ENCODE measurements at places on chromosomes 11 and 22.

- no peak for DNase-seq
Observed at GRCh38 chr22:23119494-23120414, 22.0 kb downstream of the RSPH14 start.

DNA sequence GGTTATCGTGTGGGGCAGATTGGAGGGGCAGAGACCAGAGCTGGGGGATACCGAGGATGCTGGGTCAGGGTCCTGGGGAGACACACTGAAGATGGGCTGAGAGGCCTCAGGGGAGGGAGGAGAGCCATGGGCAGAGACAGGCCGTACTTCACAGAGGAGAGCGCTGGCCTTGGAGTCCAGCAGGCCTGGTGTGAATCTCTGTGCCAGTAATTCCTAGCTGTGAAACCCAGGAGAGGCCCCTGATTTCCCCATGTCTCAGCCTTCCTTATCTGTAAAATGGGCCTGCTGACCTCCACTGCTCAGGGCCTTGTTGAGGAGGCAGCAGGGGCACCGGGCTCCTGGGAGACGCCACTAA, 23.4 kb downstream of the CACNA1I start:
- no peak for DNase-seq

DNA sequence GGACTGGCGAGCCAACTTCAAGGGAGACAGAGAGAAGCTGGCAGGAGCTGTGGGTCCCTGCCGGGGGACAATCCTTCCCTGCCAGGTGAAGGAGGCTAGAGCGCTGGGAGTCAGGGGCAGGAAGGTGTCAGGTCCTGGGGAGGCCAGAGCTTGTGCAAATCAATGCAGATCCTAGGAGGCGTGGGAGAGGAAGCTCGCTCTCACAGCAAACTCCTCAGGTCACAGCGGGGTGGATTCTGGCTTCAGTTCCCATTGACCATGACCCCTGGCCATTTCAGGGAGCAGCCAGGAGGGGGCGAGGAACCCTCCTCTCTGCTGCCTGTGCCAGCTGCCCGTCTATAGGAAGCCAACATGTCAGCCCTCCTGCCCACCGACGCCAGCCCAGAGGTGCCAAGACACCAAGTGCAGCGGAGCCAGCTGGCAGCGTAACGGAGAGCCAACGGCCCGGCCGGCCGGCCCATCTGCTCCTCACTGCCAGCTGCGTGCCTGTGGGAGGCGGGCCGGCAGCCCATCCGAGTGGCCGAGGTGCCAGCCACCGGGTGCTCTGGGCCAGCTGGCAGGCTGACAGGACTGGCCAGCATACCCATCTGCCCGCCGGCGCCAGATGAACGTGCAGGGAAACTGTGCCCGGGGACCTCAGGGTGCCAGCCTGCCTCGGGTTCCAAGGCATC, 374.8 kb downstream of the MIAT start:
- DNase-seq = peak; percentile 77

DNA sequence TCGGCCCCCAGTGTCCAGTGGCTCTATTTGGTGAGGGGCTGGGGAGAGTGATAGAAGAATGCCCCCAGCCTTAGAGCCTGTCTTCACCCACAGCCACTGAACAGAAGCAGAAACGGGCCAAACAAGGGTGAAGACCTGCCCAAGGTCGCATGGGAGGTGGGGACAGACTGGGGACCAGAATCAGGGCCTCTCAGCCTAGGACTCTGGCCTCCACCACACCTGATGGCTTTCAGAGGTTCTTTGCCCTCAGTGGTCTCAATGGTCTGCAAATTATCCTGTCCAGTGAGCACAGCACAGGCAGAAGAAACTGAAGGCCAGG, 4.5 kb upstream of the MYRF start:
- no peak for DNase-seq

DNA sequence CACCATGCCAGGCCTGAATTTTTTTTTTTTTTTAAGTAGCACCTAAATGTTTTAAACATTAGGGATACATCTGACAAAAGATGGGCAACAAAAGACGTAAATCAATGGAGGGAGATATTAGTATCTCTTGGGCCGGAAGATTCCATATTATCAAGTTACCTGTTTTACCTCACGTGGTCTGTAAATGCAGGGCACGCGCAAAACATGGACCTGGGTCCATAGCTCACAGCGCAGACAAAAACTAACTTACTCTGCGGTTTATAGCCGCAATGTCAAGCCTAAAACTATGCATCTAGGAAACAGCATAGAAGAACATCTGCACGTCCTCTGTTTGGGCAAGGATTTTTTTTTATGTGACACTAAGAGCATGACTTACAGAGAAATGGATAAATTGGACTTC, 31.5 kb upstream of the PANX2 start:
- DNase-seq = no peak

DNA sequence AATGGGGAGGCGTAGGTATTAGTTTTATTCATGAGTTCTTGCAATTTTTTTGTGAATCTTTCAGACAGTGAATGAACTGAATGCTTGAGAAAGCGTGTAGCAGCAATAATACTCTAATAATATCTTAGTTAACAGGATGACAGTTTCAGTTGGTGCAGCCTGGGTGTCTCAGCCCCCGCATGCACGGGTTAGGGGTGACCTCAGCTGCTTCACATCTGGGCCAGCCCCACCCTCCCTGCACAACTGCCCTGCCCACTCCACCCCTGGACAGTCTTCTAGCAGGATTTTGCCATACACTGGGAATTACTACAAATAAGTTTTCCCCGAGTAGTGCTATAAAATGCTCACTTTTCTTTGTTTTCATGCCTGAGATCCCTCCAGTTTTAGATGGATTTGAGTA, 83.2 kb downstream of the ST3GAL4 start:
- DNase-seq = no peak

Data from retina (tissue), 1 donor.